CD4-positive, alpha-beta T cell treated with Interleukin-21 for 1 hour (primary cell): ENCODE measurements at places on chromosomes 1 and 21.

DNA sequence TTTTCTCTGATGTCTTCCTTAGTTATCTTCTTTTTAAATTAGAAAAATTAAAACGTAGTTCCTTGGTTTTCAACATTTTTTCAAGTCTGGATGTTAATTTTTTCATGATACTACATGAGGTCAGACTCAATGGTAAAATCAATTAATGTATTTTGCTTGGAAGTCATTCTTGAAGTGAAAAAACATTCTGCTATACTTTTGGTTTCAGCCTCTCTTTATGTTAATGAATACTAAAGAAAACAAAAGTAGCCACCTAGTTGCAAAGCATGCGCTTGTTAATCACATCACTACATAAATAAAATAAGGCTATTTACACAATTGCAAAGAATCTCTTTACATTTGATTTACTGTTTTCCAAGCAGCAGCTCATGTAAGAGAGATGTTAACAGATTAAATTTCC lies 170.4 kb downstream of the LIPI start:
- no peak for DNase-seq

DNA sequence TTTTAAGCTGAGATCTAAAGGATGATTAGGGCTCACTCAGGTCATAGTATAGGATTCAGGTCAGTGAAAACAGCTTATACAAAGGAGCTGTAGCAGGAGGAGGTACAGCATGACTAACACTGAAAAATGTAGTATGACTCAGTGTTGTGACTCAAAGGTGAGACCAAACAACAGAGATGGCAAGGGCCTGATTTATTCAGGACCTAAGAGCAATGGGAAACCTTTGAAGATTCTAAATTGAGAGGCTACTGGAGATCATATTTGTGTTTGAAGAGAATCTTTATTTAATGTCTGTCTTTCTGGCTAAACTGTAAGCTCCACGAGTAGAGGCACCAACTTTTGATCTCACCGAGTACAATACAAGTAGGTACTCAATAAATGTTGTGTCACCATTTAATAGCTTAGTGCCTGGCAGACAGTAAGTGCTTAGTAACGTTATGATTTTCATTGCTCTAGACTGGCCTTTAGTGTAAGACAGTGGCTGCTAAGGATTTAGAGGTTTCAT lies 43.5 kb downstream of the PRKAA2 start:
- DNase-seq: no peak

DNA sequence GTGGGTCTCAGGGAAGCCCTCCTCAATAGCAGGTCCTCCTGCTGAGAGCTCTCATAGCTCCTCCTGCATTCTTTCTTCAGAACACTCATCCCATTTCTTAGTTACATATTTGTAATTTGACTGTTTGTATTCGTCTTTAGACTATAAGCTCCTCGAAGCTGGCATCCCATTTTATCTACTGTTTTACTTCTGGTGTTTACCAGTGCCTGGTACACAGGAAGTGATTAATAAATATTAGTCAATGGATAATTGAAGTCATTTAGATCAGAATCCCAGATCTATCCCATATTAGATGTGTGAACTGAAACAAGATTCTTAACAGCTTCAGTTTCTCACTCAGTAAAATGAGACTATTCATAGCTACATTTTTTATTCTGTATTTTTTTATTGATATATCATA lies 88.7 kb downstream of the PLPP3 start:
- DNase-seq: no peak

DNA sequence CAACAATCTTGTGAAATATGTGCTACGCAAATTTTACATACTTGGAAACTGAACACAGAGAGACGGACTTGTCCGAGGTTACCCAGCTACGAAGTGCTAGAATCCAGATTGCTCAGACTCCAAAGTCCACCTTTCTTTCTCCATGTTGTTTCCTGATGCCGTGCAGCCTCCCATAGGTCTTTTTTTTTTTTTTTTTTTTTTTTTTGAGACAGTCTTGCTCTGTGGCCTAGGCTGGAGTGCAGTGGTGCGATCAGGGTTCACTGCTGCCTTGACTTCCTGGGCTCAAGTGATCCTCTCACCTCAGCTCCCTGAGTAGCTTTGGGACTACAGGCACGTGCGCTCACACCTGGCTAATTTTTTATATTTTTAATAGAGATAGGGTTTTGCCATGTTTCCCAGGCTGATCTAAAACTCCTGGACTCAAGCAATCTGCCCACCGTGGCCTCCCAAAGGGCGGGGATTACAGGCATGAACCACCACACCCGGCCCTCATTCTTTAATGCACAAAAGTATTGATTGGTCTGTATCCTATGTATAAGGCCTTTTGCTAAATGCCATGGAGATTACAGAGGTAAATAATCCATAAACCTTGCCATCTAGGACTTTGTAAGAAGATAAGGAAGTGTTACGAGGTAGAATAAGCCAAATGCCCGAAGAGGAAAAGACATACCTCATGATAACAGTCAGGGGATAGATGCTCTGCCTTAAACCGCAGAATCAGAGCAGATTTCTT lies 92.8 kb downstream of the C1orf21 start:
- DNase-seq: no peak

- no peak for DNase-seq
Observed at GRCh38 chr21:34958040-34958439, 91.1 kb downstream of the RUNX1 start.

DNA sequence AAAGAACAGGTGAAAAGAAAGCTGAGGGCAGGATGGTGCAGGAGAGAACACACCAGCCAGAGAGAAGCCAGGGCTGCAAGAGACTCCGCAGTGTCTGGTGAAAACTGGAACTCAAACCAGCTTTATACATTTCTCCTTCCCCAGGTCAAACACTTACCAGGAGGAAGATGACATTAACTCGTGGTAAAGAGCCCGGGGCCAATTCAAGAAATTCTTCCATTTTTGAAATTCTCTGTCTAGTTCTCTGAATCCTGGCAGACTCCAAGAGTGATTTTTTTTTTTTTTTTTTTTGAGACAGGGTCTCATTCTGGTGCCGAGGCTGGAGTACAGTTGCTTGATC lies 25.8 kb upstream of the SIPA1L2 start:
- no peak for DNase-seq

GRCh38 chr1:167722152-167722869 lies 529 bp downstream of the MPZL1 start:
- DNase-seq: no peak

DNA sequence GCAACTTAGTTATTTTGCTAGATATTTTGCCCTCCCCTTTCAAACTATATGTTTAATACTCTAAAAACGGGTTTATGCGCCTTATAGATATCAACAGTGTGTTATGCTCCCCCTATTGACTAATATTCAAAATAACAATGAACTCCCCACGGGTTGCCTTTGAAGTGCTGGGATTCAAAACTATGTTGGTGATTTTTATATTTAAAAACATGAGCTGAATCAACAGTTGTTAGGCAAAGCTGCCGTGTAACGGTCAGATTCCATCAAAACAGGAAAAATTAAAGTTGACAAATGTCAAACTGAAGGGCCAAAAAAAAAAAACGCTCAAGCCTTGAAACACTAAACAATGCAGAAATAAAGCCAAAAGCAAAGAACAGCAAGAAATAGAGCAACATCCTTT lies 2.5 kb downstream of the TGFBR3 start:
- peak; percentile 63 for DNase-seq

GRCh38 chr1:102853136-102853535 lies 255.2 kb downstream of the COL11A1 start:
- no peak for DNase-seq

DNA sequence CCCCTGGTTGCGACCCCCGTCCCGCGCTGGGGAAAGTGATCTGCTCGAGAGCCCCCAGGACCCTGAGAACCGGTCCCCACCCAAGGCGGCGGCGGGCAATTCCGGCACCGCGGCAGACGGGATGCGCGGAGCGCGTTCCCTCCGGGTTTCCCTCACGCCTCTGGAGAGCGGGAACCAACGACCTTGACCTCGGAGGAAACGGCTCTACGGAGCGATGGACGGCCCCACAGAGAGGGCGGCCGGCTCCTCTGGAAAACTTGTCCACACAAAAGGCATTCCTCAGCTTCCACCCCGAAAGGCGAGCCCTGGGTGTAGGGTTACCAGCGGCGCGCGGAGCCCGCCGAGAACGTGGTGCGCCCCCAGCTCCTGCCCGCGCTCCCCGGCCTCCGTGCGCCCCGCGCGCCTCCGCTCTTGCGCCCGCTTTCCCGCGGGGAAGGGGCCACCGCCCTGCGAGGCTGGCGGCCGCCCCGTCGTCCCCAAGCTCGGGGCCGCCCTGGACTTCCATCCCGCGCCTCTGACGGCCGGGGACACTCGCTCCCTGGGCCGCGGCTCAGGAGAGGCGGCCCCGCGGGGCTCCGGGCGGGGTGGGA lies 391 bp upstream of the KIAA1614 start:
- no peak for DNase-seq

DNA sequence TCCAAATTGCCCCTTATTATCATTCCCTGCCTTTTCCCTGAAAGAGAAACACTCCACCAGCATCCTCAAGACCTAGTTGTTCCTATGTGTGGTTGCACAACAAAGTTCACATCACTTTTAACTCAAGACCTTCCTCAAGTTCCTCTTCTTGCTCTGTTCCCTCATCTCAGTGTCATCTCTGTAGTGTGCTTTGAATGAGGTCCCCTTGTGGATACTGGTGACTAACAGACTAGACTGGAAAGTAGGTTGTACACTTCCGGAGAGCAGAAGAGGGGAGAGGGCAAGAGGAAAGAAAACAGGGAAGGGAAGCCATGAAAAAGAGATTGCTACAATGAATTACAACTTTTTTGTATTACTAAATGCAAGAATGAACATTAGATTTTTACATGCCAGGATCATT lies 853.8 kb downstream of the USP25 start:
- no peak for DNase-seq

DNA sequence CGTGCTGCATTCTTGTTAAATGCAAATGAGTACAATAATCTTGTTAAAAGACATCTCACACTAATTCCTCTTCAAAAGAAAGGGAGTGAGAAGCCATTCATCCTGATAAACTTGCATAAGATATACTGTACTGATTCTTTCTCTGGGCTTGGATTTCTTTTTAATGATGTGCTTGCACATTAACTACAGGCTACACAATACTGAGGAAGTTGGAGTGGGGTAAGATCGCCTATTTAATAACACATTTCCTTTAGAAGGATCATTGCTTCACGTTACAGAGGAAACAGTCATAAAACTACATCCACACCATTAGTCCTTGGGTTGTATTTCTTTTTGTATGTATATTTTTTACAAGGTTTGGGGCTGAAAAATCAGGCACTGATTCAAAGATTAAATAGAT lies 36.6 kb downstream of the NRIP1 start:
- no peak for DNase-seq

- DNase-seq: no peak
Observed at GRCh38 chr1:35571263-35571662, 1.9 kb upstream of the TFAP2E start.

DNA sequence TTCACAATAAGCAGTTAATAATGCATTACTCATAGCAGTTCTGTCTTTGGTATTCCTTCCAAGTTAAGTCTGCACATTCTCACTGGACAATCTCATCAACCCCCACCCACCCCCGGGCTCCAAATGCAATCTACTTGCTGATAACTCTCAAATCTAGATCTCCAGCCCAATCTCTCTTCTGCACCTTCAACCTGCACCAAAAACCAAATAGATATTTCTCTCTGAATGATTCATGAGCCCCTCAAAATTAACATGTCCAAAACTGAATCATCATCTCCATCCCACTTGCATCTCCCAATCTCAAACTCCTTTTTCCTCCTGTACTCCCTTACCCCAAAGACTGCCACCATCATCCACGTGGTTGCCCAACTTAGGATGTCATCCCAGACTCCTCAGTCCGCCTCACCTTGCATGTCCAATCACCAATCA lies 2.7 kb downstream of the DOCK7 start:
- DNase-seq: no peak

DNA sequence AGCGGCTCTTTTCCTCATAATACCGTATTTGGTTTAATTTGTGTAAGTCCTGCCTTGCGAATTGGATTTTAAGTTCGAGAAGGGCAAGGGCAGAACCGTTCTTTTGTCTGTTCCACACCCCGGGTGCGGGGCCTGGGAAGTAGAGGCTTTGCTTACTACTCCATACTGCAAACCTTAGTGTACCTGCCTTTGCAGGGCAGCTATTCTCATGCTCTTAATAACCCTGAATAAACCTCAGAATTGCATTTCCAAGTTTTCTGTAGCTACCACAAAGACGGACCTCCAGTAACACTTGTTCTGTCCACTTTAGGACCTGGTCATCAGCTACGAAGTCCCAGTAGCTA lies 657 bp upstream of the HNRNPU start:
- no peak for DNase-seq

DNA sequence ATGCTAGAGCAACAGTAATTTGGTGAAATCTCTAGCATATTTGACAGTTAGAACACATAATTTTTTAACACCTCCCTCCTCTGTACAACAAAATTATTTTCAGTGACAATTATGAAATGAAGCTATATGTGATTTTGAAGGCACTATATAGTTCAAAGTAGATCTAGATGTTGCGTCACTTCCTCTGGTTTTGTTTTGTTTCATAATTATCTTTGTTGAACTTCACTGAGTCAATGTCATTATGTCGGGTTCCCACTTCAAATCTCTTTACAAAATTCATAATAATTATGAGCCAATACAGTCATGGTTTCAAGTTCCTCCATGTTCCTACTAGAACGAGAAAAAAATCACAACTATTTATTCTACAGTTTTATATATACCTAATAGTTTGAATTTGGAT lies 254.8 kb upstream of the PLXNA2 start:
- DNase-seq: no peak

- no peak for DNase-seq
Observed at GRCh38 chr1:32724678-32725614, 22.4 kb upstream of the SYNC start.

- DNase-seq: no peak
Observed at GRCh38 chr1:8232036-8232757, 85.7 kb upstream of the SLC45A1 start.

DNA sequence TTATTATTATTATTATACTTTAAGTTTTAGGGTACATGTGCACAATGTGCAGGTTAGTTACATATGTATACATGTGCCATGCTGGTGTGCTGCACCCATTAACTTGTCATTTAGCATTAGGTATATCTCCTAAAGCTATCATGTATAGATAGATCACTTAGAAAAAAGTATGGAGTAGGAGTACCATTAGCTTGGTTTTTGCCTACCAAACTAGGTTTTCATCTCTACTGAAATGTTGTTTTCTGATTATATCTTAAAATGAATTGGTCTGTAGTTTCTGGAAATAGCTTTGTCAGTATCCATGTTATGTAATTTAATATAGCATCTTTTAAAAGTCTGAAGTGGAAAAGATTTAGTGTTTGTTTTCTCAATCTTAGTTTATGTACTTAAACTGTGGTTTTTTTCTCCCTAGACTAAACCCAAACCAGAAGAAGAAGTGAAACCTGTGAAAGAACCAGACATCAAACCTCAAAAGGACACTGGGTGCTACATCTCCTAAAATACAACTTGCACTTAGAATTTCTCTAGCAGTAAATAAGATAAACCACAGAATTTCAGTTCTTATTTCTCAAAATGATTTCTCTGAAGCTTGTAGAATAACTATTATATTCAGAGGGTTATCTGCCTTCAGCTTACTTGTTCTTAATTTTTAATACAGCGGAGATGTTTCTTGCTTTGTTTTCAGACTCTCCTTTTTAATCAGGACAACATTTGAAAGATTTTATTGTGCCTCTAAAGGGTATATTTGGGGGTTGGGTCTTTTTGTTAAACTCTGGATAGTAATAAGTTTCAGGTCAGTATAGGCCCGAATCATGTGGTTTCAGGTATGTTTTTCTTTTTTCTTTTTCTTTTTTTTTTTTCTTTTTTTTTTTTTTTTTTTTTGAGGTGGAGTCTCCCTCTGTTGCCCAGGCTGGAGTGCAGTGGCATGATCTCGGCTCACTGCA lies 4.5 kb upstream of the FAM177B start:
- DNase-seq: no peak

- DNase-seq: peak; percentile 60
Observed at GRCh38 chr1:47710329-47711071, 272.7 kb downstream of the FOXD2 start.
